ENCODE measurements at places on chromosomes 7 and 10.

- no peak for DNase-seq
Observed at GRCh38 chr10:28503114-28503513, 29.8 kb upstream of the WAC start.

- no peak for DNase-seq
Observed at GRCh38 chr10:77062381-77062780, 575.2 kb downstream of the KCNMA1 start.

DNA sequence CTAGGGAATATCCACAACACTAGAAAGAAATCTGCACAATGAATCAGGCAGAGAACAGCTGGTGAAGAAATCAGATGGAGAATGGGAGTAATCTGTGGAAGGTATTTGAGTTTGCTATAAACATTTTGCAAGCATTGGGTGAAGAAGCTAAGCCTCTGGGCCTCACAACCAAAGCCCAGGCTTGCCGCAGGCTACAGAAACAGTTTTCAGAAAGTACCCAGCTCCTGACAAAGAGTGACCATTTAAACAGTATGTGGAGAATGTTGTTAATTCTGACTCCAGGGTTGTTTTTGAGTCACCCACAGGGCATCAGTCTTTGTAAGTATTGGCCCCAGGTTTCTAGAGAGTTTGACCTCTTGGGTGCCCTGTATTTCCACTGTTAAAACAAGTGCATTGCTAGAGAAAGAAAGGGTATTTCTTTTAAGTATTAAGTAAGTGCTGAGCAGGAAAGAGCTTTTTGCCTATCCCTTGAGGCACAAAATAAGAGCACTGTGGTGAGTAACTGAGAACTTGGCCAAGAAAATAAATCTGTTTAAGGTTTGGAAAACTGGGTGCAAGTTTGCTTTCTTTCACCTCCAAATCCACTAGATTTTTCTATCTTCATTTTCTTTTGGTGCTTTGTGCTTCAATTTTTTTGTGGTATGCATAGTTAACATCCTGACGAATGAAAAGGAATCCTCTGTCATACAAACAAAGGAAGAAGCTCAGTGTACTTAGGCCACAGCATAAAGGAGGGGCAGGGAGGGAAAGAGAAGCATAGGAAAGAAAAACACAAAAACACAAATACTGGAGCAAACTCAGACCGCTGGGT lies 691.8 kb downstream of the SUGCT start:
- no peak for DNase-seq

DNA sequence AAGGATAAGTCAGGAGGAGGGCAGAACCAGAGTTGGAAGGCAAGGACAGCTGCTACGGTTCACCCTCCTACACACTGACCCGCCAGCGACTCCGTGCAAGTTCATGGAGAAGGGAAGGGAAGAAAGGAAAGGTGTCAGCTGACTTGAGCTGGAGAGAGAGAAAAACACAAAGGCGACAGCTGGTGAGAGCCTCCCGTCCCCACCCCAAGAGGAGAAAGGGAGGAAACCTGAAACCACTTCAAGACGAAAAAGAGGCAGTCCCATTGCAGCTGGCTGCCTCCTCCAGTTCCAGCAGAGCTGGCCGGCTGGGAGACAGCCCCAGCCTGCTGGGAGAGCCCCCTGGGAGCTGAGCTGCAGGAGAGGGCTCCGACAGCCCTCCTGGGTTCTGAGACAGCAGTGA lies 75.2 kb downstream of the PARD3 start:
- DNase-seq = no peak

- no peak for DNase-seq
Observed at GRCh38 chr10:89535171-89536012, at the start of gene SLC16A12. SLC16A12 (minus strand) TSS chr10:89535594; CDS start chr10:89462578, 73,016 bp downstream.
